Activated T-helper 17 cell treated with anti-CD3 and anti-CD28 coated beads, Interleukin-2, amount 50 U/mL, for 72 hours (primary cell): ENCODE measurements at places on chromosomes 12 and 14. TPM values are rescaled to one million over a fixed set of nuclear protein-coding genes. Genes with fewer than 3 reads are reported as not detected.

GRCh38 chr12:121184425-121184824, 25.5 kb upstream of the P2RX4 start:
- ATAC-seq, result no peak

The CCDC184 gene
- total RNA-seq, result 0.67 TPM

The KLRC1 gene
- not detected for total RNA-seq

GRCh38 chr12:2957816-2958431, 1.3 kb upstream of the TEAD4 start:
- no peak for ATAC-seq

The TPH2 gene
- total RNA-seq, result not detected
